Aorta (tissue), 5 donors: ENCODE measurements at places on chromosomes 16 and 17. TPM values are rescaled to one million over a fixed set of nuclear protein-coding genes. Genes with fewer than 3 reads are reported as not detected.

DNA sequence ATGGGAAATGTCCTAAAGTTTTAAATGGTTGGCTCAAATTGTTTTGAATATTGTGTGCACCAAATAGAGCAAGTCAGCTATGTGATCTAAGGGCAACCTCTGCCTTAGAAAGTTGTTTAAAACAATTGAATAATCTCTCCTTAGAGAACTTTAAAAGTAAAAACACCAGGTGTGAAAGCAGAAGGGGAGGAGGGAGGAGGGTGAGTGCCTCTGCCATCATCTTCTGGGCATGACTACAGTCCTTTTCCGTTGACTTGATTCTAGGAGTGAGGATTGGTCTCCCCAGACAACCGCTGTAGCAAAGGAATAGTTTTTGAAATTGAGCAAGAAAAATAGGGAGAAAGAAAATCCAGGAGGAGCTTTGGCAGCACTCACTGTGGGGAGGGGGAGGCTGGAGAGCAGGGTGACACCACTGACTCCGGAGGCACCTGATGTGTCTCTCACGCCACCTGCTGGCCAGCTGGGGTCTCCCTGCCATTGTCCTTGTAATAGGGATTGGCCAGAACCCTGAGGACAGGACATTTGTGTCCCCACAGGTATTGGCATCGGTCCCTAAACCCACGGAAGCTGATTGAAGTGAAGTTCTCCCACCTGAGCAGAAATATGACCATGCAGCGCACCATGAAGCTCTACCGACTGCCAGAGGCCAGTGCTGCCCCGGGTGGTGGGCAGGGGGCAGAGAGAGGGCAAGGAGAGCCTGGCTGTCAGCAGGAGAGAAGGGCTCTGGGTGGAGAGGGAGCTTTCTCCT lies 33.3 kb downstream of the PLCD3 start:
- peak; percentile 93 for DNase-seq

DNA sequence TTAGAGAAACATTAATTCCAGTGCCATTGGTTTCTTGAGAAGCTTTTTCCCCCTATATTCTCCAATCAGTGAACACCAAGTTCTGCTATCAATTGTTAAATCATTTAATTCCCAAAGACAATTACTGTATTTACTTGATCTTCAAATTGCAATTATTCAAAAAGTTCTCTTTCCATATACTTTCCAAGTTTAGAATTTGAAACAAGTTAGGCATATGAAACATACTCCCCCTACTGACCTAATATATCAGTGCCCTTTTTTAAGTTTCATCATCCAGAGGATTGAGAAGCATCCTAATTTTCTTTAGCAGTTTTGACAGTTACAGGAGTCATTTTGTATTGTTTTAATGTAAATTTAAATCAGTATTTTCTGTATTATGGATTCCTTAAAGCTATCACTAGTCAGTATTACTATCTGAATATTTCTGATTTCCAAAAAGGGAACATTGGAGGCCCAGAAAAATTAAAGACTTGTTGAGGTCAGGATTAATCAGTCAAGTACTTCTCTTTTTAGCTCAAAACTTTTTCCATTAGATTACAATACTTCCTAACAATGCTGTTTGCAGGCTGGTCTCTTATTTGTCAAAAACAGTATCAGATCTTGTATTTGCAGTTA lies 16.3 kb downstream of the MEIOC start:
- no peak for DNase-seq

GRCh38 chr17:19303367-19303776 lies 59.2 kb downstream of the B9D1 start:
- DNase-seq = peak; percentile 68

Gene EFTUD2
- 64.4 TPM for total RNA-seq

DNA sequence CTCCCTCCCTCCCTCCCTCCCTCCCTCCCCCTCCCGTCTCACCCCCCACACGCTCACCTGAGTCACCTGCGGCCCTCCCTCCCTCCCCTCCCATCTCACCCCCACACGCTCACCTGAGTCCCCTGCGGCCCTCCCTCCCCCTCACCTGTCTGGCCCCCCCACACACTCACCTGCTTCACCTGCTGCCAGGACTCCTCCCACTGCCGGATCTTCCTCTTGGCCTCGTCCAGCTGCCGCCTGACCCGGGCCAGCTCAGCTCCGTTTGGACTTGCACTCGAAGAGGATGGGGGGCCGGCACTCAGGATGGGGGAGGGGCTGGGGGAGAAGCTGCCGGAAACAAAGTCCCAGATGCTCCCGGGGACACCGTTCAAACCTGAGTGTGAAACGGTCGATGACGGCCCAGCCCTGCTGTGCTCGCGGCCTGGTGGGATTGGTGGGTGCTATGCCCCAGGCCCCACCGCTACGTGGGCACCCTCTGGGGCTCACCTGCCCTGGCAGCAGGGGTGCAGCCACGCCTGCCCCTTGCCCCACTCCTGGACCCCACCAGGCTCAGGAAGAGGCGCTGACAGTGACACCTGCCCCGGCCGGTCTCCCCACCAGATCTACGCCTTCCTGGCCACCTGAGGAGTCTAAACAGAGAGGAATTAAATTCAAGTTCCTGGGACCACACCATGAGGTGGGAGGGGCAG lies 15.9 kb downstream of the GNPTG start:
- no peak for DNase-seq

DNA sequence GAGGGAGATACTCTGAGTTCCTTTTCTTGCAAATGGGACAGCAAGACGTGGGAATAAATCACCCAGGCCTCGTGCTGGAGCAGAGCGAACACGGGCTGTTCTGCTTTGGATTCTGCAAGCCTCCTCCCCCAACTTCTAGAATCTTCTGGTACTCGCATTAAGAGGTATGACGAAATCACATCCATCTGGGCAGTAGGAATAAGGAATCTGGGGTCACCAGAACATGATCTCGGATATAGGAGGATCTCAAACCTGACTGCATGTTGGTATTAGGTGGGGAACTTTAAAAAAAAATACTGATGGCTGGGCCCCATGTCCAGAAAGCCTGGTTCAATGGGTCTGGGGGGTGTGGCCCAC lies 49.8 kb upstream of the USP7 start:
- no peak for DNase-seq

Gene MYH8
- not detected for total RNA-seq
